Inflammatory macrophage treated with lipopolysaccharide for 1 hour (primary cell): ENCODE measurements at places on chromosomes 5 and 9.

GRCh38 chr5:88716101-88716500, 166.9 kb downstream of the MEF2C start:
- no peak for DNase-seq

DNA sequence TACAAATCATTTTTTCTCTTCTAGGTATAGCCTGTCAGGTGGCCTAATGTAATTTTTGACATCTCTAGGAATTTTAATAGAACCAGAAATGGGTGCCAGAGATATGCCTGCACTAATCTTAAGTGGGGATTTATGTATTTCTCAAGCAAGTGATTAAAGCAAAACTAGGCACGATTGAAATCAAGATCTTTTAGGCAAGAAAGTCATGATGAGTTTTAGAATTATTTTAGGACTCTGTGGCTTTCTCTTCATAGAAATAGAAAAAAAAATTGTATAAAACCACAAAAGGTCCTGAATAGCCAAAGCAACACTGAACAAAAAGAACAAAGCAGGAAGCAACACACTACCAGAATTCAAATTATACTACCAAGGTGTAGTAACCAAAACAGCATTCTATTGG, 952 bp upstream of the AMACR start:
- DNase-seq = no peak

GRCh38 chr9:93185266-93186214, 1.6 kb downstream of the WNK2 start:
- DNase-seq = no peak

GRCh38 chr9:7185612-7186011, 427.8 kb downstream of the KDM4C start:
- DNase-seq = no peak

GRCh38 chr5:133730346-133730745, 118.0 kb upstream of the FSTL4 start:
- no peak for DNase-seq

- no peak for DNase-seq
Measured at GRCh38 chr5:38692346-38692745, 135.9 kb upstream of the LIFR start.

DNA sequence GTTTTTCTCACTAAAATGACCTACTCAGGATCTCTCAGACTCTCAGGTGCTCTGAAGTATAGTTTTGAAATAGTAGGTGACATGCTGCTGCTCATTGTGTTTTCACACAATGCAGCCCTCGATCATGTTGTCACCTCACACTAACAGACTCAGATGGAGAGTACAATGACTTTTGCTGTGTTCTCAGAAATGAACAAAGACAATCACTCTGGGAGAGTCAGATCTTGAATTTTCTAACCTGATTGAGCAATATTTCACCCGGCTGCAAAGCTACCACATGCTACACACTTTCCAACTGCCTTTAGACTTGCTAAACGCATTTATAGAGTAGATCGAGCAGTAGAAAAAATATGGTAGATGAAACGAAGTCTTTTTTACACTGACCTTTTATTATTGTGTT, 113.4 kb downstream of the ST8SIA4 start:
- DNase-seq = no peak

GRCh38 chr5:118791926-118792734, 196.2 kb downstream of the DTWD2 start:
- DNase-seq = peak; percentile 58

DNA sequence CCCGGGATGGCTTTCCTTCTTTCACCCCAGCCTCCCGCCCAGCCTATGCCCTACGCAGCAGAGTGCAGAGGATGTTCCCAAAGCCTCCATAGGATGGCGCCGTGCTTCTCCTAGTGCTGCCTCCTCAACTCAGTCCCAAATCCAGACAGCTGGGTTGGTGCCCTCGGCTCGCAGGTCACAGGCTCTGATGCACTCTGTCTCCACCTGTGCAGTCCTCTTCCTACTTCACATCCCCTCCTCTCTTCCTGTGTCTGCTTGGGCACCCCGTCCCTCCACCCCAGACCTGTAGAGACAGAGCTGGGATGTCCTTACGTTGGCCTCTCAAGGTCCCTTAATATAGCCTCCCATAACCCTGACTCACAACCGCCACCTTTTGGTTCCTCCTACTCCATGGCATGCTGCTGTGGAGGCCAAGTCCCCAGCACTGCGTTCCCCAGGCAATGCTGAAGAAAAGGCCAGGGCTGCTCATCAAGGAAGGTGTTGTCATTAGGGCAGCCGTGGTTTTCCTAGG, 314.4 kb downstream of the GADD45G start:
- peak; percentile 56 for DNase-seq

- no peak for DNase-seq
Measured at GRCh38 chr5:20972419-20972925, 984.5 kb upstream of the CDH18 start.

- DNase-seq = no peak
Measured at GRCh38 chr5:181059297-181060230, 19.5 kb downstream of the BTNL9 start.

GRCh38 chr9:121734465-121734864, 83.0 kb downstream of the DAB2IP start:
- no peak for DNase-seq

GRCh38 chr9:137178201-137178938, 6.5 kb upstream of the TMEM210 start:
- no peak for DNase-seq

GRCh38 chr5:139275956-139276355, 17.6 kb upstream of the MATR3 start:
- no peak for DNase-seq

GRCh38 chr5:42131081-42131480, 206.0 kb downstream of the FBXO4 start:
- DNase-seq = no peak

- no peak for DNase-seq
Measured at GRCh38 chr5:14730881-14731280, 66.4 kb downstream of the OTULIN start.

DNA sequence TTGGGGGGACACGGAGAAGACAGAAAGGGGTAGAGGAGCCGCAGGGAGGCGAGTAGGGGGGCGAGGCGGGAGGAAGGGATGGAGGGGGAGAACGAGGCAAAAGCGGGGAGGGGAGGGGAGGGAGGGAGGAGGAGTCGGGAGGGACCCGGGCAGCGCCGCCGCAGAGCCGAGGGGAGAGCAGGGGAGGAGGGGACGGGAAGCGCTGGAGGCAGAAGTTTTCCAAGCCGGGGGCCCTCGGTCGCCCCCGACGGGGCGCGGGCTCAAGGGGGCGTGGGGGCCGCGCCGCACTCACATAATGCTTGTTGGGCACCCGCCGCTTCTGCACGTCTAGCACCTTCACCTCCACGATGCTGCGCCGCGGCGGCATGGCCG, 353 bp downstream of the SH3PXD2B start:
- no peak for DNase-seq

GRCh38 chr9:120436446-120436845, 143.5 kb downstream of the CDK5RAP2 start:
- no peak for DNase-seq

DNA sequence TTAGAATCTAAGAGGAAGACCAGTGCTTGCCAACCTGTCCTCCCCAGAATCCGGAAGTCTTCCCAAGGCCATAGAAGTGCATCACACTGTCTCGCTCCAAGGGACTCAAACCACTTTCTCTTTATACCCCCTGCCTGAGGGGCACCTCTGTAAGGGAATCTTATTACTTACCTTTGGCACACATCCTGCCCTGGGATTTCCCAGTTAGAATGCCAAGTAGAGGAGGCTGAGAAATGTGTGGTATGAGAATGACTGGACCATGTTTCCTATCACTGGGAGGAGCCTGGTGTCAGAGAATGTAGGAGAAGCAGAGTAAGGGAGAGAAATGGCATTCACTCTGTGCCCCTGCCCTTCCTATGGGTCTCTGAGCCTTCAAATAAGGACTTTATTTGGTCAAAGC, 85.8 kb downstream of the AOPEP start:
- DNase-seq = peak; percentile 20

GRCh38 chr5:14266171-14266570, 123.0 kb downstream of the TRIO start:
- no peak for DNase-seq

GRCh38 chr5:128546658-128547281, 8.7 kb upstream of the FBN2 start:
- no peak for DNase-seq

- no peak for DNase-seq
Measured at GRCh38 chr9:77194423-77194822, 17.1 kb downstream of the VPS13A start.

GRCh38 chr5:154708846-154709245, 46.3 kb upstream of the LARP1 start:
- peak; percentile 86 for DNase-seq

DNA sequence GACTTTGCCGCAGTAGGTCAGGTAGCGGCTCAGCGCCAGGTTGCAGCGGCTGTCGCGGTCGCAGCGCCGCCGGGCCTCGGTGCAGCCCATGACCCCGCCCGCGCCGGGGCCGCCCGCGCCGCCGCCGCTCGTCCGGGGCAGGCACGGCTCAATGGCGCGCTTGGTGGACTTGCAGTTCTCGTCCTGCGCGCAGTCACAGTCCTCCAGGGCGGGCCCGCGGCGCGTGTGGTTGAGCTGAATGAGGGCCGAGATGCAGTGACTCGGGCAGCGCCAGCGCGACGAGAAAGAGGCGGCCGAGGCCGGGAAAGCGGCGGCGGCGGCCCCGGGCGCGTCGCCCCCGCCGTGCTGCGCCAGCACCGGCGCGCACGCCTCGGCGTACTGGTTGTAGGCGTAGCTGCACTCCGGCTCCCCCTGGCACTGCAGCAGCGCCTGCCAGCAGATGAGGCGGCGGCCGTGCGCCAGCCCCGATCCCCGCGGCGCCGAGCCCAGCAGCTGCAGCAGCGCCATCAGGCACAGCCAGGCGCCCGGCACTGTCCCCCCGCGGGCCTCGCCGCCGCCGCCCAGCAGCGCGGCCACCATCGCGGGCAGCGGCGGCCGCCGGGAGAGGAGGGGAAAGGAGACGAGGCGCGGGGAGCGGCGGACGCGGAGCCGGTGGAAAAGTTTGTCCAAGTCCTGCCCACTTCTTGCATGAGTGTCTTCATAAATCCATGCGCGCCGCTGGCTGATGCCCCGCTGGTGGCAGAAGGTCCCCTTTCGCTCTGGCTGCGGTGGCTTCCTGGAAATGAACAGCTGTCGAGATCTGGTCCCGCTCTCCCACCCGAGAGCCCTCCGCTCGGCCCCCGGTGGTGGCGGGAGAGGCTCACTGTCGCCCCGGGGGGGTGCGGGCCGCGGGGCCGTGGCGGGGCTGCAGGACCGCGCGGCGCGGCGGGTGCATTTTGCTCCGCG, 833 bp downstream of the GAS1 start:
- DNase-seq = peak; percentile 25

DNA sequence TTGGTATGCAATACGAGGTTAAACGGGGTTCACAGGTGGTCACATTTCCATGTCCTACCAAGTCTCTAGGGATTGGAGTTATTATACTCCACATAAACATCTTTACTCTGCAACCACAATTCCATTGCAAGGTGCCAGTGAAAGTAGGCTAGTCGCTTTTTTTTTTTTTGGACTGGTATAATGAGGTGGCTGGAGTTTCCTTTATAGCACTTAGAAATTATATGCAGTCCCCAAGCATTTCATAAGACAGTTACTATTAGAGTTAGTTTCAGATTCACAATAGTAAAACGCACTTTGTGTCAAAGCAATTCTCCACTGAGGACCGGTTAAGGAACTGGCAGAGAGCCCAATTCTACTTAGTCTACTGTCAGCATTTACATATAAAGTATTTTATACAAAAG, 1.4 kb downstream of the MEF2C start:
- peak; percentile 63 for DNase-seq
